Thymus (tissue), 14 donors: ENCODE measurements at places on chromosomes 3 and 15. TPM values are rescaled to one million over a fixed set of nuclear protein-coding genes. Genes with fewer than 3 reads are reported as not detected.

KNSTRN gene
- 44.4 TPM for total RNA-seq

TLR9 gene
- total RNA-seq: 0.66 TPM

RMDN3 gene
- 15.0 TPM for total RNA-seq

LEKR1 gene
- 1.7 TPM for total RNA-seq

ITGB5 gene
- total RNA-seq: 9.6 TPM

C3orf80 gene
- total RNA-seq: 0.05 TPM

- DNase-seq: no peak
- H3K27ac ChIP-seq: no peak overlapping the region
- H3K27me3 ChIP-seq: no peaks in the 10 kb centered on the region
- H3K4me3 ChIP-seq: no peak overlapping the region
- no peaks in the 10 kb centered on the region for H3K4me1 ChIP-seq
- no peaks in the 10 kb centered on the region for H3K36me3 ChIP-seq
These were observed 662.0 kb upstream of the CCDC54 start for GRCh38 chr3:106715286-106715685.

DNA sequence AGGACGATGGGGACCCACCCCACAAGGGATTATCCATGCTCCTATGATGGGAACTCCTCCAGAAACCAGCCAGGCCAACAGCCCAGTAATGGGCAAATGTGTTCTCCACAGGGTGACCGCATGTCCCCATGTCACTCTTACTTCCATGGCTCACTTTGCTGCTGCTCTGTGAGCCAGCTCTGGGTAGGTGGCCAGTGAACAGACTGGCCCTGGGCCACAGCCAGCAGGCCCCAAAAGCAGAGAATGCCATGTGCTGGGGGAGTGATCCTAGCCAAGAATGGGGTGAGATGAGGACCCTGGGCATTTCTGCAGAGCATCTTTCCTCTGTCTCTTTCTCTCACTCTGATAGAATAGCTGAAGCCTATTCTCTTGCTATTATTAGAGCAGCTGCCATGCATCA is 391.4 kb downstream of the LRTM1 start:
- no peak for DNase-seq
- H3K36me3 ChIP-seq: no peaks in the 10 kb centered on the region
- no peaks in the 10 kb centered on the region for H3K4me1 ChIP-seq
- H3K27ac ChIP-seq: no peak overlapping the region
- no peaks in the 10 kb centered on the region for H3K27me3 ChIP-seq

DNA sequence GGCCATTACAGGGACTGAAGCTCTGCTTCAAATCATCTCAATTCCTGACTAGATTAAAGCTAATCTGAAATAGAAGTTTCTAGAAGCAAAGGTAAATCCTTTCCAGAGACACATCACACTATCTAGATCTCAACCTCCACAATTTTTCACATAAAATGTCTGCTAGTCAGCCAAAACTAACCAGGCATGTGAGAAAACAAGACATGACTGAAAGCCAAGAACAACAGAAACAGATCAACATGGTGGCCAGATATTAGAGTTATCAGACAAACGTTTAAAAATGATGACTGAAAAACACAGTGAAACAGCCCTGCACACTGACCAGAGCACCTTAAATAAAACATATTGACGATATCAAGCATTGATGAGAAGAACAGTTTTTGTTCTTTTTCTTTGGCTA is 59.1 kb downstream of the SUMF1 start:
- no peak overlapping the region for H3K27ac ChIP-seq
- DNase-seq: no peak
- H3K36me3 ChIP-seq: no peaks in the 10 kb centered on the region
- no peak overlapping the region for H3K4me3 ChIP-seq

- no peaks in the 10 kb centered on the region for H3K27me3 ChIP-seq
- H3K27ac ChIP-seq: no peak overlapping the region
- no peaks in the 10 kb centered on the region for H3K36me3 ChIP-seq
- no peak for DNase-seq
- H3K4me1 ChIP-seq: no peaks in the 10 kb centered on the region
These were observed 56.9 kb upstream of the NLGN1 start for GRCh38 chr3:173340626-173341025.

- H3K4me1 ChIP-seq: peaks cover 3% of the 10 kb centered on the region
- no peaks in the 10 kb centered on the region for H3K27me3 ChIP-seq
- DNase-seq: no peak
- H3K4me3 ChIP-seq: no peak overlapping the region
These were observed 55.5 kb downstream of the FNDC3B start for GRCh38 chr3:172094621-172095557.

GRCh38 chr3:71046791-71047190 is 536.7 kb downstream of the FOXP1 start:
- H3K27ac ChIP-seq: no peak overlapping the region
- peaks cover 69% of the 10 kb centered on the region for H3K36me3 ChIP-seq
- peaks cover 6% of the 10 kb centered on the region for H3K4me1 ChIP-seq
- DNase-seq: no peak
- H3K27me3 ChIP-seq: no peaks in the 10 kb centered on the region

DNA sequence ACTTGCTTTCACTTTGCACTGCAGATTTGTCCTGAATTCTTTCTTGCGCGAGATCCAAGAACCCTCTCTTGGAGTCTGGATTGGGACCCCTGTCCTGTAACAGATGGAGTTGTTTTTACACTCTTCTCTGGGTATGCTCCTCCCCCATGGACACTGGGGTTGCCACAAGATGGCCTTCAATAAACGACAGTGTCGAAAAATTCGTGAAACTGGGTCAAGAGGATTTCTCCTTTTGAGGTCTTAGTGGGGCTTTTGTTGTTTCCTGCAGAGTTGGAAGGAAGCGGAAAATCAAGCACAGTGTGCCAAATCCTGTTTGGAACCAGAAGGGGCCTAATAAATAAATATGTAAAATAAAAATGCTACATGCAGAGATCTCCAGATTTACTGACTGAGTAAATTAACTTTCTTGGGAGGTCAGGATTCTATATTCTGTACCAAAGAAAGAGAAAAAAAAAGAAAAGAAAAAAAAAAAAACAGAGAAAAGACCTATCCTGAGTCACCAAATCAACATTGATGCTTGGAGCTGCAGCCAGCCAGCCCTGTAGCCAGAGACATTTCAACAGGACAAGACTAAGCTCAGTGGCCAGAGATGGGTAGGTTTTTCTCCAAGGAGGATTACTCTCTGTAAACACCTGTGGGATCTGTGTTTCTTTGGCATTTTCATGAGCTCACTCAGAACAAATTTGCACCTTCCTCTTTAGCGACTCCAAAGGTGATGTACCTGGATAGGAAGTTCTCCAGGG is 24.8 kb downstream of the CCDC80 start:
- H3K4me3 ChIP-seq: no peak overlapping the region
- H3K27ac ChIP-seq: no peak overlapping the region
- no peak for DNase-seq
- no peaks in the 10 kb centered on the region for H3K4me1 ChIP-seq

GRCh38 chr3:127744253-127744815 is 71.6 kb downstream of the ABTB1 start:
- no peak for DNase-seq
- H3K36me3 ChIP-seq: no peaks in the 10 kb centered on the region
- H3K27ac ChIP-seq: no peak overlapping the region
- H3K4me3 ChIP-seq: no peak overlapping the region

DNA sequence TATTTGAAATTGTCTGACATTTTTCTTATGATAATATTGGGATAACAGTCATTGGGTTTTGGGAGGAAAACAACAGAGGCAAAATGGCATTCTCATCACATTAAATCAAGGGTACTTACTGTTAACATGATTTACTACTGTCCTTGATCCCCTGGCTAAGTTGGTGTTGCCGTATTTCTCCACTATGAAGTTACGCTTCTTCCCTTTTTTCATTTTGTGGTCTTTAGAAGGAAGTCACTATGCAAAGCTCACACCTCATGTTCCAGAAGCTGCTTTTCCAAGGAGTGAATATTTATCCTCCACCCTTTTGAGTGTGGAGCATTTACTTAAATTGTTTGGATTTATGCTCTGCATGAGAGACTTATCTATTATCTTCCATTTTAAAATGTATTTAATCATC is 63.7 kb downstream of the ALCAM start:
- H3K4me3 ChIP-seq: no peak overlapping the region
- H3K27ac ChIP-seq: no peak overlapping the region

GRCh38 chr15:69661871-69662644 is 209.4 kb downstream of the RPLP1 start:
- H3K27me3 ChIP-seq: no peaks in the 10 kb centered on the region
- H3K4me3 ChIP-seq: no peak overlapping the region
- peaks cover 19% of the 10 kb centered on the region for H3K4me1 ChIP-seq
- no peak overlapping the region for H3K27ac ChIP-seq

- H3K27ac ChIP-seq: no peak overlapping the region
- H3K36me3 ChIP-seq: no peaks in the 10 kb centered on the region
- H3K4me1 ChIP-seq: no peaks in the 10 kb centered on the region
- H3K27me3 ChIP-seq: no peaks in the 10 kb centered on the region
- no peak overlapping the region for H3K4me3 ChIP-seq
These were observed 63.4 kb downstream of the USP13 start for GRCh38 chr3:179716226-179716625.

DNA sequence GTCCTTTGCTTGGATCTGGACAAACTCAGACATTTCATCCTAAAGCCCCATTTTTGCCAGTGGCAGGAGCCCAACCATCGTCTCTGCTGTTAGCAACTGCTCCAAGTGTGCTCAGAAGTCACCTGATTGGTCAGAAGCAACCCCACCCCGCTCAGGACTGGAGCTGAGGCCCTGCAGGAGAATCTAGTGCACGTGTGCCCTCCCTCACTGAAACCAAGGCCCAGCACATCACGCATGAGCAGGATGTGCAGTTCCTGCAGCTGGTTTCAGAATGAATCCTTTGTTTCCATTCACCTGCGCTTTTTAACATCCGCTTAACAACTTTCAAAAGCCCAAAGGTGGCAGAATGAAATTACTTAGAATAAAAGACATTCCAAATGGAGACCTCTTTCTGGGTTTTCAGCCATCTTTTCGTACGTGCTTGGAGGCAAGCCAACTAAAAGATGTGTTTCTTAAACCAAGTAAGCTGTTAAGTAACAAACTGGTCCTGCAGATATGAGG is 81.2 kb downstream of the SRGAP3 start:
- H3K27ac ChIP-seq: peak overlapping the region; percentile 77
- DNase-seq: no peak
- no peaks in the 10 kb centered on the region for H3K36me3 ChIP-seq
- peaks cover 51% of the 10 kb centered on the region for H3K4me1 ChIP-seq
- no peaks in the 10 kb centered on the region for H3K27me3 ChIP-seq

- H3K27ac ChIP-seq: no peak overlapping the region
- no peaks in the 10 kb centered on the region for H3K27me3 ChIP-seq
- no peaks in the 10 kb centered on the region for H3K36me3 ChIP-seq
- no peak overlapping the region for H3K4me3 ChIP-seq
- no peaks in the 10 kb centered on the region for H3K4me1 ChIP-seq
These were observed 71.8 kb downstream of the FGF7 start for GRCh38 chr15:49494842-49495241.

DNA sequence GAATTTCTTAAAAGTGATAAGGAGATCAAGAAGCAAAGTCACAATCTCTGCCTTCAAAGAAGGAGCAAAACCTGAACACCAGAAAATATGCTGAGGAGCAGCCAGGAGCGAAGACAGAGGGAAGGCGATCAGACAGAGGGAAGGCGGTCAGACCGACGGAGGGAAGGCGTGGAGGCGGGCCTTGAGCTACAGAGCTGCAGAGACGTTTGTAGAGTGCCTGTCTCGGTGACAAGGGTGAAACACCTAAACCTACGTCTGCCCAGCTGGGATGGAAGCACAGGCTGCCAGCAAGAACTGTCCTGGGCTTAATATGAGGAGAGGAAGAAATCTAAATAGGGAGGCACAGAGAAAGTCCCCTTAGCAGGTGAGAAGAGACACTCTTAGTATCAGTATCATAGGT is 476.0 kb downstream of the OCA2 start:
- DNase-seq: no peak
- H3K4me1 ChIP-seq: no peaks in the 10 kb centered on the region
- H3K27me3 ChIP-seq: no peaks in the 10 kb centered on the region
- no peak overlapping the region for H3K4me3 ChIP-seq
- no peaks in the 10 kb centered on the region for H3K36me3 ChIP-seq
- H3K27ac ChIP-seq: no peak overlapping the region

- H3K4me1 ChIP-seq: peaks cover 10% of the 10 kb centered on the region
- H3K27ac ChIP-seq: peak overlapping the region; percentile 88
- no peak for DNase-seq
- H3K4me3 ChIP-seq: peak overlapping the region; percentile 97
These were observed 636 bp upstream of the SNRPA1 start for GRCh38 chr15:101295607-101296161.

DNA sequence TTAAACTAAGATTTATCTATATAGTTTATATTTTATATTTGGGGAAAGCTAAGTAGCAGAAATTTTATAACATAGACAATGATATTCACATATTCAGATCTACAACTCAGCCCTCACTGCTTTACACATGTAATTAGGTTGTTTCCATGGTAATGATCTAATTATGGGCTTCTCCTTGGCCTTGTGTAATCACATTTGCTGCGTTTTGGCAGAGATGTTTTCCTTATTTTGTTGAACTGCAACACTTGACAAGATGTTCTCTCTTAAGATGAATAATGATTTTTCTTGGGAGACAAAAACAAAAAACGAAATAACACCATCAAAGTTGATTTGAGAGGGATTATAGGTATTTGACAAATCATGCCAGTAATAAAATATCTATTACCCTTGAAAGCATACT is 635.6 kb upstream of the TBL1XR1 start:
- H3K36me3 ChIP-seq: no peaks in the 10 kb centered on the region
- H3K4me3 ChIP-seq: no peak overlapping the region
- H3K4me1 ChIP-seq: no peaks in the 10 kb centered on the region
- H3K27ac ChIP-seq: no peak overlapping the region
- no peaks in the 10 kb centered on the region for H3K27me3 ChIP-seq
- no peak for DNase-seq

GRCh38 chr3:194313560-194314387 is 37.4 kb downstream of the CPN2 start:
- no peak for DNase-seq
- H3K4me1 ChIP-seq: peaks cover 52% of the 10 kb centered on the region
- no peak overlapping the region for H3K4me3 ChIP-seq
- no peak overlapping the region for H3K27ac ChIP-seq
- no peaks in the 10 kb centered on the region for H3K36me3 ChIP-seq

DNA sequence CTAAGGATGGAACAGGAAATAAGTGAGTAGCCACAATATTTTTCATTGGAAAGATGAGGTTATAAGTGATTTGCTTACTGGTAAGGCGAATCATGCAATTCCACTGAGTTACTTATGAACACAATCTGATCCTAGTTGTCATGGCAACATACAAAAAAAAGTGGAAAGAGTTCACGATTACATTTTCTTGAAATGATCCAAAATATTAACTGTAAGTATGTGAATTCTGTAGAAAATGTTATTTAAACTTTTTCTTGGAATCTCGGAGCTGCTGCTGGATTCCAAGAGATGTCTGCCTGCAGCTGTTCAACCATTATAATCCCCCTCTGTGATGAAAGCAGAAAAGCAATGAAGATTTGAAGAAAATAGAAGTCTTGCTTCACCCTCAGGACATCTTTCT is 120.5 kb downstream of the KBTBD8 start:
- no peaks in the 10 kb centered on the region for H3K27me3 ChIP-seq
- H3K36me3 ChIP-seq: no peaks in the 10 kb centered on the region
- H3K27ac ChIP-seq: no peak overlapping the region
- H3K4me1 ChIP-seq: no peaks in the 10 kb centered on the region
- H3K4me3 ChIP-seq: no peak overlapping the region

GRCh38 chr15:74955017-74955416 is 1.6 kb downstream of the RPP25 start:
- no peaks in the 10 kb centered on the region for H3K36me3 ChIP-seq
- peaks cover 51% of the 10 kb centered on the region for H3K27me3 ChIP-seq
- DNase-seq: no peak
